Omental fat pad (tissue), 4 donors: ENCODE measurements at places on chromosomes 1 and 21.

DNA sequence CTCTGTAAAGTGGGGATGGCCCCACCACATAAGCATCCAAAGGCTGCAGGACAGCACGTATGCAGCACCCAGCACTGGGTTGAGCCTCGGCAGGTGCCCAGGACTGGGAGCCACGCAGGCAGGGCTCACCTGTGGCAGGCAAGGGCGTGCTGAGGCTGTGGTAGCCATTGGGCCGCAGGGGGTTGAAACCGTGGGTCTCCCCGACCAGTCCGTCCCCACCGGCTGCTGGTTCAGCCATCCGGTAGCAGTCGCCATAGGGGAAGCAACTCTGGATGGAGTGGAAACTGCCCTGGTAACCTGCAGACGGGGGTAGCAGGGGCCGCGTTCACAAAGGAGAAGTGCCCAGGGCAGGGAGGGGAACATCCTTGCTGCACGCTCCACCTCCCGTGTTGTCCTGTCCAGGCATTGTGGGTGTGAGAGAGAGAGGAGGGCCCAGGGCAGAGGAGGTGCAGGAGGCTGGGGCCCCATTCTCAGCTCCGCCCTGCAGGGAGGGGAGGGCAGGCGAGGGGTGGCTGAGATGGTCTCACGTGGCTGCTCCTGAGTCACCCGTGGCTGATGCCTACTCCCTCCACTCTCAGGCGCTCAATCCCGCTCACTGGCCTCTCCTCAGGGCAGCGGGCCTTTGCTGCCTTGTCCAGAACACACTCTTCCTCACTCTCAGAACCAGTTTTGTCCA is 49.9 kb downstream of the DMRTB1 start:
- DNase-seq, result no peak

- no peak for DNase-seq
Observed at GRCh38 chr1:23779826-23780371, 1.7 kb downstream of the PITHD1 start.

GRCh38 chr1:6586404-6586816 is 6.6 kb downstream of the ZBTB48 start:
- no peak for DNase-seq

DNA sequence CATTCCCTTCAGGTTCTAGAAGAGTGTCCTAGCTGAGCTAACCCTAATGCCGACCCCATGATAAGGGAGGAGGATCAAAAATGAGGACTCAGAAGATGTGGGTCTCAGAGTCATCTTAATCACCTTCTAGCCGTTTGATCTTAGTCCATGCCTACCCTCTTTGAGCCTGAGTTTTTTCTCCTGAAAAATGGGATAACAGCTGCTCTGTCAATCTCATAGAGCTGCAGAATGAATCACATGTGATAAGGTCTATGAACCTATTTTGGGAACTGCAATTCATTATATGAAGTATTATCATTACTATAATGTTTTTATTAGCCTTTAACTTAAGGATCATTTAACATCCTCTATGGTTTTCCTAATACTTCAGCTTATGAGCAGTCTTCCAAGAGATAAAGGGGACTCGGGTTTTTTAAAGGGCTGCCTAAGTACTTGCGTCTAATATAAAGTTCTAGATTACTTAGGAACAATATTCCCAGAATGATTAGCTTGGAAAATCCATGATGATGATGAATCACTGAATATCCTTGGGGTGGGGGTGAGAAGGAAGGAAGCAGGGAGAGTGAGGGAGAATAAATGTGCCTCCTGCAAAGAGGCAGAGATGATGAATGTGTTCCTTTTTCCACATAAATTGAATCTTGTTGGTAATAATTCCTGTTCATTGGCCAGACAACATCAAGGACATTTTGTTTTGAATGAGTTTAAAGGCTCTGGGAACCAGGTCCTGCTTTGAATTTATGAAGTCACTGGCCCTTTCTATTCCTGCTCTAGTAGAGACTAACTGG is 66.8 kb downstream of the COLGALT2 start:
- DNase-seq, result no peak

DNA sequence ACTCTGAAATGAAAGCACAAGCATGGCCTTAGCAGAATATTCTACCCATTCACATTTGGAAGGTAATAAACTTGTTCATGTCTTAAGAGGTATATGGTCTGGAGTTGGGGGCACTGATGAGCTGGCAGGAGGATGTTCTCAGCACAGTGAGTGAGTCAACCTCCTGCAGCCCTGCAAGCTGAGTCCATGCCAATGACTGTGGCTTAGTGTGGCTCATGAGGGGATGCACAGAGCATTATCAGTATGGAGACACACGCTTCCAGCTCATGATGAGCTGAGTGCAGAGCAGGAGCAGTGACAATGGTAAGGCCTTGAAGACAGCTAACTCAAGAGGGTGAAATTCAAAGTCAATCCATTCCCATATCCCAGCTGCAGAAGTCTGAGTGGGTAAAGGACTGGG is 102.3 kb downstream of the TNFSF18 start:
- DNase-seq, result no peak

GRCh38 chr1:65264197-65264929 is 45.0 kb upstream of the DNAJC6 start:
- DNase-seq, result no peak

DNA sequence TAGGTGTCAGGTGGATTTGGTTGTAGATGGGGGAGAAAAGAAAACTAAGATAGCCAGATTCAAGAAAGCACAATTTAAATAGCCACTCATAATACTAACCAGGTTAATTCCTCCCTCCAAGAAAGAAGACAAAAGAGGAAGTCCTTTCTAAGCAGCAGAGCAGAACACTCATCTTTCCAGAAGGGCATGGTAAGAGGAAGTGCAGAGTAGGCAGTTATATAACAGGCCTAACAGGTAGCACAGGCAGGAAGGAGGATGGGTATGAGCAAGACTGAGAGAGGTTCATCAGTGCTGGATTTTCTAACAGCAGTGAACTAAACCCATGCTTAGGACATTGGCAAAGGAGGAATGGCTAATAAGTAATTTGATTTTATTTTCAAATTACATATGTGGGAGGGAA is 517.5 kb downstream of the PLPP3 start:
- DNase-seq, result no peak

DNA sequence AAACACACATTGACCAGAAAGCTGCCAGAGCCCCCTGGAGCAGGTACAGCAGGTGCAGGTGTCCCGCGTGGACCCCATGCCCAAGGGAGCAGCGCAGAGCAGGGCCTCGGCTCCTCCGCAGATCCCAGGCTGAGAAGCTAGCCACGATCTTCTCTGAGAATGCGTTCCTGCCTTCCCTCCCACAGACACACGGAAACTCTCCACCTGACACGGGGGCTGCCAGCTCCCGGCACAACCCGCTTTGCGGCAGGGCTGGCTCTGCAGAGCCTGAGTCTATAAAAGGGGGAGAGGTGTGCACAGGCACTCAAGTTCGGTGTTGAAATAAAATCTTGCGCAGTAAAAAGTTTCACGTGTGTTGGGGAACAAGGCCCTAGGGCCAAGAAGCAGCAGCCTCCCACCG is 9.6 kb downstream of the MEGF6 start:
- no peak for DNase-seq

GRCh38 chr1:31476891-31477846 is 64.2 kb downstream of the SERINC2 start:
- DNase-seq, result no peak

GRCh38 chr1:212669102-212669501 is 30.5 kb downstream of the BATF3 start:
- no peak for DNase-seq

GRCh38 chr1:56904663-56905397 is 50.2 kb downstream of the C8A start:
- DNase-seq, result no peak

DNA sequence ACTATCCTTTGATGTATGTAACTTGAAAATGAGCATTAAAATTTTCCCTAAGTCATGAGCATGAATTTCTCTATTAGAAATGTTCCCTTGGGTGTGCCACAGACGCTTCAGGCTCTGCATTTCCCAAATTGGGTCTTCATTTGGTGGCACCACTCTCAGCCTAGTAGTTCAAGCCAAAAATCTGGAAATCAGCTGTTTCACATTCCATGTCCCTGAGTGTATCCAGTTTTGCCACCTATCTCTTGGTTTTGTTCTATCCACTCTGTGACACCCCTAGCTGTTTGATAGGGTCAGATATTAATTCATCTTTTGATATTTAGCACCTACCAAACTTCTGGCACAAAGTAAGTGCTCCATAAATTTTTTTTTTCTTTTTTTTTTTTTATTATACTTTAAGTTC is 89.5 kb upstream of the DPH5 start:
- DNase-seq, result no peak

DNA sequence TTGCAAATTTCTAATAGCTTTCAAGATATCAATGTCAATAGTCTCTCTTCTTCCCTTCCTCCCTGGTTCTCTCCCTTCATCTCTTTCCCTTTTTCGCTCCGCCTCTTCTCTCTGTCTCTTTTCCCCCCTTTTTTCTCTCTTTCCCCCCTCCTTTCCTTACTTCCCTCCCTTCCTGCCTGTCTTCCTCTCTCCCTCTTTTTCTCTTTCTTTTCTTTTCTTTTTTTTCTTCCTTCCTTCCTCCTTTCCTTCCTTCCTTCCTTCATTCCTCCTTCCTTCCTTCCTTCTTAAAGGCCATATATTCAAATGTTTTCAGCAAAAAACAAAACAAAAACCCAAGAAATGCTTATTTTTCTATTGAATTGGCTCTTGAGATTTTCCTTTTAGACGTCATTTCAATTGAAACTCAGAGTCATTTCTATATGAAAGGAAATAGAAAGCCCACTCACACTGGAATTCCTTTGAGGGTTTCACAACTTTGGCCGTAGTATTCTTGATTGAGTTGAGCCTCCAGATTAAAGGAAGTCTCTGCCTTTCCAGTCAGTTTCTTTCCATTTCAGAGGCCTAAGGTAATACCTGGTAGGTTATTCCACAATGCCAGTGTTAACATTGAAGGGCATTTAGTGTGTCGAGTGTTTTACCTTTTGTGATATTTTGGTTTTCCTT is 551.5 kb downstream of the LMO4 start:
- DNase-seq, result no peak

DNA sequence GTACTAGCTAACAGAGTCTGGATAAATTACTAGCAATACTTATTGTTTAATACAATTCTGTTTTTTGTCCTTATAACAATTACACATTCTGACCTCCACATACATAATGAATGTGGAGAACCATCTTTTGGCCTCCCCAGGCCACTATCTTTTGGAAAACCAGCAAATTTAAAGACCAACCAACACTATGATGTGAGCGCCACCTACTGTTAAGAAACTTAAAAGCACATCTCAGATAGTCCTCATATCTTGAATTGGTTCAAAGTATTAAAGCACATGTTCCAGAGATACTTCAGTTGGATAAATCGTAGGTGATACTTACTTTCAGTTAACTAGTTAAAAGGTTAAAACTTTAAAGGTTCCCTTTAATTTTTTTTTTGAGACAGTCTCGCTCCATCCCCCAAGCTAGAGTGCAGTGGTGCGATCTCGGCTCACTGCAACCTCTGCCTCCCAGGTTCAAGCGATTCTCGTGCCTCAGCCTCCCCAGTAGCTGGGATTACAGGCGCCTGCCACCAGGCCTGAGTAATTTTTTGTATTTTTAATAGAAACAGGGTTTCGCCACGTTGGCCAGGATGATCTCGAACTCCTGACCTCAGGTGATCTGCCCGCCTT is 29.3 kb upstream of the USP1 start:
- no peak for DNase-seq

GRCh38 chr1:216805953-216806352 is 82.7 kb upstream of the ESRRG start:
- DNase-seq, result no peak

DNA sequence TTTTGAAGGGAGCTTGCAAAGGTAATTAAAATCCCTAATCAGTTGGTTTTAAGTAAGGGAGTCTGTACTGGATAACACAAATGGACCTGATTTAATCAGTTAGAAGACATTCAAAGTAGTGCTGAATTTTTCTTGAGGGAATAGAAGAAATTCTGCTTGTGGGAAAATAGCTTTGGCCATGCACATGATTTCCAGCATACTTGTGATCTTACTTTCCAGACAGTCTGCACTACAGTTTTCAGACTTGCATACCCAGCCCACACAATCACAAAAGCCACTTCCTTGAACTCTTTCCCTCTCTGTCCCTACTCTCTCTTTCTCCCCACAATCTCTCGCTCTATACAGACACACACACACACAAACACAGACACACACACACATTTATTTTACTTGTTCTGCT is 852.1 kb downstream of the PLA2G4A start:
- DNase-seq, result no peak

- no peak for DNase-seq
Observed at GRCh38 chr21:37153935-37154350, 80.9 kb downstream of the TTC3 start.

- DNase-seq, result no peak
Observed at GRCh38 chr1:6724517-6725141, 23.0 kb upstream of the DNAJC11 start.

DNA sequence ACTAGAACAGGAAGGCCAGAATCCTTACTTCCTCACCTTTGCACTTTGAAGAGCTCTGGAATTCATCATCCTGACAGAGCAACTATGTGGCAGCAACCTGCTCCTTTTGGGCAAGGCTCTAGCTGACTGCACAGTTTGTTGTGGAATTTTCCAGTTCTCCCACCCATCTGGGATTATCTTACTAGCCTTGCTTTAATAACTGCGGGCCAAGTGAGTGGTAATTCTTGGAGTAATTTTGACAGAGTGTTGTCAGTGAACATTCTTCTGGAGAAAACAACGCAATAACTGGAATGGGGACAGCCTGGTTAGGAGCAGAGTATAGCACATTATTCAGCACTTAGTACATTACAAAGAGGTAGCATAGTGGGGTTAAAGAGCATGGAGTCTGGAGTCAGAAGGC is 75.3 kb downstream of the NTMT2 start:
- no peak for DNase-seq

GRCh38 chr1:233689017-233689747 is 75.3 kb downstream of the KCNK1 start:
- DNase-seq, result no peak

DNA sequence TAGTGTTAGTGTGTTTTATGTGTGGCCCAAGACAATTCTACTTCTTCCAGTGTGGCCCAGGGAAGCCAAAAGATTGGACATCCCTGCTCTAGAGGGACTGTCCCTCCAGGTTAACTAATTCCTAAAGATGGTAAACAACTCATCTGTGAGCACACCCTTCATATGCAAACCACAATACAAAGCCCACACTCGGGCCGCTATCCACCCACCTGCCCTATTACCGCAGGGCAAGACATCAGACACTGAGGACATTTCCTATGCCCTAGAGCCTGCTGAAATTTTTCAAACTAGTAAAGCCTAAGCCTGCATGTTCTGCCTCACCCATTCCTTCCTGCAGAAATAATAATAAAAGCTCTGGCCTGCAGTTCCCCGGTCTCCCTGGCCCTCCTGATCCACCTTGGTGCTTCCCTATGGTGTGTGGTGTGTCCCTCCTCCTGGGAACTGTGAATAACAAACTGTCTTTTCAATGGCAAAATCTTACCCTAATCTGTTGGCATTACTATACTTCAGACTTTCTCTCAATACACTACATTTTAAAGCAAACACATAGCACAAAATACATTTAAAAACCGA is 39.3 kb upstream of the NTPCR start:
- no peak for DNase-seq

DNA sequence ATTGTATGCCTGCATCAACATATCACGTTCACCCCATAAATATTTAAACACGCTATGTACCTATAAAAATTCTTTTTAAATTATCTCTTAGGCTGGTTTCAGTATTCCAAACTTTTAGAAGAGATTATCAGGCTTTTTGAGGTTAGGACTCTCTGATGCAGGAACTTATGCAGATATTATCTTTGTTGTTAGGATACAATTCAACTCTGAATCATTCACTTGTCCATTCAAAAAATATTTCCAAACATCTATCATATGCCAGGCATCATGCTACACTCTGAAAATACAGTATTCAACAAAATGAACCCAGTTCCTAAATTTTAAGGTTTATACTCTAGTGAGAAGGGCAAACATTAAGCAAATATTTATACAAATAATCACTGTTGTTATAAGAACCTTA is 40.5 kb downstream of the ASH1L start:
- no peak for DNase-seq

- DNase-seq, result no peak
Observed at GRCh38 chr1:6832531-6833188, 47.4 kb downstream of the CAMTA1 start.
